Right cardiac atrium (tissue), 5 donors: ENCODE measurements at places on chromosomes 16 and 17. TPM values are rescaled to one million over a fixed set of nuclear protein-coding genes. Genes with fewer than 3 reads are reported as not detected.

DNA sequence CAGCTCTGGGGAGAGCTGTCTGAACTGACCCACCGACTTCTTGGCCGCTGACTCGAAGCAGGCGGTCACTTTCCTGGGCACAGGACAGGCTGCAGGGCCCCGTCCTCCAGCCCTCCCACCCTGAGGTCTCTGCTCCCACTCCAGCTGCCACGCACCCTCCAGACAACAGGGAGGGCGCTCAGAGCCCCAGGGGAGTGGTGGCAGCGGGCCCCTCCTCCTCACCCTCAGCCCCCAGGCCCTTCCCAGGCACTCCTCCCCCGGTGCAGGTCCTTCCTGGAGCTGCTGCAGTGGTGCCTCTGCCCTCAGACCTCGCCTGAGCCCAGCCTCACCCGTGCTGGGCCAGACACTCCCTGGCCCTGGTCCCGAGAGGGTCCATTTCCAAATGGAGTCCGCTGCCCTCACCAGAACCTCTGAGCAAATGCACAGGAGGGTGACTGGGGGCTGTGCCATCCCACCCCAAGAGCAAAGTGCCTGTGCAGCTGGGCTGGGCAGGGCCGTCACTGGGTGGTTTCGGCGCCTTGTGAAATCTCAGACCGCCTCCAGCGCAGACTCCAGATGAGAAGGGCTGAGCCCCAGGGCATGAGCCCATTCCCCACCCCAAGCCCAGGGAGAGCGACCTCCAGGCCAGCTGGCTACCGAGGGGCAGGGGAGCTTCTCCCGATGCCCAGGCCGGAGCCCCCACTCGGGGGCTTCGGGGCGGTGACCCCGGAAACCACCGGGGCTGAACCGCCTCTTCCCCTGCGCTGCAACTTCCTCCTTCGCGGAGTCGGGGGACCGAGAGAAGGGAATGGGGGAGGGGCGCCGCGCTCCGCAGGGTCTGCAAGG lies 717 bp downstream of the CYBA start:
- DNase-seq = peak; percentile 85

DNA sequence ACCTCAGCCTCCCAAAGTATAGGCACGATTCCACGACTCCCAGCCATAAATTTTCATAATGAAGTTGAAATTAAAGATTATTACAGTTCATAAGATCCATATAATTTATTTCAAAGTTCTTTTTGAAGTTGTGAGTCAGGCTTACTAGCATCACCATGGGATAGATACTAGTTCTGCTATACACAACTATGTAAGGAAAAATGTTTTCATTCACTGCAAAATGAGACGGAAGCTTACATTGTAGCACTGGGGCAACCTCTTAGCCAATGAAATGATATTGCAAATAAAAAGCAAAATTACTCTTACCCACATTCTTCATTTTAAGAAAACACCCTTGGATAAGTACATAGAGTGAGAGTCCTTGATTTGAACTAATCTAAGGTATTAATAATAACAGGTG lies 18.8 kb upstream of the MARCHF10 start:
- DNase-seq = no peak

Gene CDH11
- total RNA-seq = 25.8 TPM

DNA sequence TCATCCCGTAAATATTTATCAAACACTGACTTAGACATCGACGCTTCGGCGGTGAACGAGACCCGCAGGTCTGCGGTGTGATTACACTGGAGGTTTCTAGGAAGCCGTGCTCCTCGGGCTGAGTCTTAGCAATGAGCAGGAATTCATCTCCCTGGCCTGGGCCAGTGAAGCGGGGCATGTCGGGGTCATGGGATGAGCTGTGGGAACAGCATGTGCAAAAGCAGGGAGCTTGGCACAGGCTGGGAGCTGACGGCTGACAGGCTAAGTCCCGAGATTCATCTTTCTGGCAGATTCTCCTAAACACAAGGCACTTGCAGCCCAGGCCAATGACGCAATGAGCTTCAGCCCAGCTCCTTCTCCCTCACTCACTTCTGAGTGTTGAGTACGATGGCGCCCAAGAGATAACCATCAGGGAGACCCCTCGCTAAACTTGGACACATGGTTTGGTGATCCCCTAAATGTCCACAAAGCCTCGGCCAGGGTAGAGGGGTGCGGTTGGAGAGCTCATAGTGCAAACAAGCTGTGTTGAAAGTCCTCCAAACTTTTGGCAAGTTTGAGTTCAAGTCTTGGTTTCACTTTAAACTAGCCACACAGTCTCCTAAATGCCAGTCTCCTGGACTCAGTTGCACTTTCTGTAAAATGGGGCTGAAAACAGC lies 12.8 kb downstream of the CRISPLD2 start:
- peak; percentile 92 for DNase-seq

GRCh38 chr17:50660042-50660886 lies 25.6 kb downstream of the ABCC3 start:
- DNase-seq = peak; percentile 66
